ENCODE measurements at places on chromosomes 4 and X.

DNA sequence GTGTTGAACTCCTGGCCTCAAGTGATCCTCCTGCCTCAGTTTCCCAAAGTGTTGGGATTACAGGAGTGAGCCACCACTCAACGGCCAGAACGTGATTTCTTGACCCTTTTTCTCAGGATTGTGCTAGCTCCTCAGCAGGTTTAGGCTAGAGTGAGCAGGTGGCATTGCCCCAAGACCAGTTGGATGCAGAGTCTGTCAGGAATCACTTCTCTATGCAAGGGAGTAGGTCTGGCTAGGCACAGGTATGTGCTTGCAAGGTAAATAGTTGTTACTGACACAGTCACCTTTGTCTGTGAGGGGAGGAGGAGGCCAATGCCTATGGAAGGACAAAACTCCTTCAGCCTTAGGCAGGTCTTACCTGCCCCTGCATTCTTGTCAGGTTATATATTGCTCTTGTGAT, 24.2 kb downstream of the SLC25A5 start:
- no peak for DNase-seq

GRCh38 chr4:134610956-134611355, 409.4 kb upstream of the PABPC4L start:
- DNase-seq = no peak

GRCh38 chrX:13700380-13700779, 11.5 kb downstream of the RAB9A start:
- no peak for DNase-seq

DNA sequence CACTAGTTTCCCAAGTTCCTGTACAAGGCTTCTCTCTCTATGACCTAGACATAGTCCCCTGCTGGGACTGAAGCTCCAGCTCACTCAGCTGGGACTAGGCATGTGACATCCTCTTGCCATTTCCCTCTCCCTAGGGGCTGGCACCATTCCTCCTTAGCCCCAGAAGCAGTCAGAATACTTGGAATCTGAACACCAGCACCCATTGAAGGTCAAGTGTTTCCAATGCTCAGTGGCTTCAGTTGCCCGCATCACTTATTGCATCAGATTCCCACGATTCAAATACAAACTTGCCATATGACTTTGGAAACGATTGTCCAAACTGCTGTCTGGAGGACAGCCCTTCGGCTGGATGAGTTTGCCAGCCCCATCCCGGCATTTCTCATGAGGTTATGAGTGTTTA, 65.5 kb upstream of the HOPX start:
- DNase-seq = no peak

GRCh38 chrX:3584415-3584996, 128.9 kb downstream of the PRKX start:
- DNase-seq = no peak

DNA sequence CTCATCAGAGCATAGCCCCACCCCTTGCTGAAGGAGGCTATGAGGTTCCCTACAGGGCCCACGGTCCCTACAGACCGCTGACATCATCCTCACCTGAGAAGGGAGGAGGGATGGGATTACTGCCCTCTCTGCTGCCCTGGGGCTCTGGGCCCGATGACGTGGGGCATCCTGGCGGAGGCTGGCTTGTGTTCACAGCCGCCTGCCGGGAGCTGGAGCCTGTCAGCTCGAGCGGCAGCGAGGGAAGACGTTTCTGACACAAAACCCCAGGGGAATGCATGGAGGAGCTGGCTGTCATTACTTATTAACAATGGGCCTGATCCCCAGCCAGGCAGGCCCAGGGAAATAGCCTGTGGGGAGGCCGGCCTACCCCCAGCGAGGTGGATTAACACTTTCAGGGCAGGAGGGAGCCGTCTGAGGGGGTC, 106.6 kb upstream of the ATP6AP2 start:
- no peak for DNase-seq

DNA sequence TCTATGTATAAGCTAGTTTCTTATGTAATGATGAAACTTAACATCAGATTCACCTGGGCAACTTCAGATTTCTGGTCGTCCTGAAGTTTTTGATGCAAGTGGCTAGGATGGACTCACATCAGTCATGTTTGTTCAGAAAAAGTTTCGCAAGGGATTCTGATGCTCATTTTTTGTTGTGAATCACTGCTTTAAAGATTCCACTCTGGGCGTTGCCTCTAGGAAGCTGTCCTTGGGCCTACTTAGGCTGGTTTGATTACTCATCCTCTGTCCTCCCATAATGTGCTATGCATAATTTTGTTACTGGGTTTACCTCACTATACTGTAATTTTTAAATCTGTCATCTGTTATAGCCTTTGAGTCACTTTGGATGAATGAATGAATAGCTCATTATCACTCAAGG, 30.8 kb downstream of the HERC3 start:
- DNase-seq = no peak

GRCh38 chr4:70002507-70002906, 6.7 kb downstream of the STATH start:
- no peak for DNase-seq

DNA sequence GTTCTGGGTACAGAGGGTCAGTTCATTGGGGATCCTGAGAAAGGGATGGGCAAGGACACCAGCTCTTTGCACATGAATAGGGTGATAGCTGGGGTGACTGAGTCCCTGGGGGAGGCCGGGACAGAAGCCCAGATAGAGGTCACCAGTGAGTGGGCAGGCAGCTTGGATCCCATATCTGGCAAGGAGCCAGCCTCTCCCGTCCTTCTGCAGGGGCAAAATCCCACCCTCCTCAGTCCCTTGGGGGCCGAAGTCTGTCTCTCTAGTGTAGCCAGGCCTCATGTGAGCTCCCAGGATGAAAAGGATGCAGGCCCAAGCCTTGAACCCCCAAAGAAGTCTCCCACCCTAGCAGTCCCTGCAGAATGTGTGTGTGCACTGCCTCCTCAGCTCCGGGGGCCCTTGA, 16.9 kb upstream of the GAGE10 start:
- no peak for DNase-seq

DNA sequence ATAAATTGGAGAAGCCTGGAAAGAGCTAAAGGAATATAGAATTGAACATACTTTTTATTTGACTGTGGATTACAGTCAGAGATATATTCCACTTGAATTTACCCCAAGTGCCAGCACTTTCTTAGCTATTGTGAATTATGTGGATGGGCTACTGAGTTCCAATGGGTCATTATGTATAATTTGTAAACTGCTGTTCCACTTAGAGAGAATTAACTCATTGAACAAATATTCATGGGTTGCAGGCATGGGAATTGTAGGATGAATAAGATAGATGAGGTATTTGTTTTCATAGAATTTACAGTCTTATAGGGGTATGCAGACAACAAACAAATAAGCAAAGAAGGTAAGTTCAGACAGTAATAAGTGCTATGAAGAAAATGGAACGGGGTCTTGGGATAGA, 195.7 kb downstream of the SHROOM3 start:
- no peak for DNase-seq

- no peak for DNase-seq
Observed at GRCh38 chr4:31192341-31192740, 472.2 kb downstream of the PCDH7 start.

GRCh38 chr4:11259837-11260236, 168.9 kb downstream of the HS3ST1 start:
- DNase-seq = no peak

DNA sequence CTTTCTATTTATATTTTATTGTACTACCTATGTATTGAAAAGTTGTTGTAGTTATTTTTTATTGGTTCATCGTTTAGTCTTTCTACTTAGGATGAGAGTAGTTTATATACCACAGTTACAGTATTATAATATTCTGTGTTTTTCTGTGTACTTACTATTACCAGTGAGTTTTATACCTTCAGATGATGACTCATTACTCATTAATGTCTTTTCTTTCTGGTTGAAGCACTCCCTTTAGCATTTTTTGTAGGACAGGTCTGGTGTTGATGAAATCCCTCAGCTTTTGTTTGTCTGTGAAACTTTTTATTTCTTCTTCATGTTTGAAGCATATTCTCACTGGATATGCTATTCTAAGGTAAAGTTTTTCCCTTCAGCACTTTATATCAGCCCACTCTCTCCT, 7.7 kb downstream of the LUZP4 start:
- no peak for DNase-seq

DNA sequence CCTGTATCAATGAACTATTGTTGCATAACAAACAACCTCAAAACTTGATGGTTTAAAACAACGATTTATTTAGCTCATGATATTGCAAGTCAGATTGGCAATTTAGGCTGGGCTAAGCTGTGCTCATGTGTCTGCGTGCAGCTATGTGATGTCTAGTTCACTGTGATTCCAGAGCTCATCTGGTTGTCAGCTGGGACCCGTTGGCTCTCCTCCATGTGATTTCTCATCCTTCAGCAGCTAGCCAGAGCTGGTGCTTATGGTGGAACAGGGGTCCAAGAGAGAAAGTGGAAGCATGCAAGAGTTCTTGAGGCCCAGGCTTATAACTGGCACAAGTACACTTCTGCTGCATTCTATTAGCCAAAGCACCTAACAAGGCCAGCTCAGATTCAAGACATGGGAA, 28.8 kb upstream of the TRPC3 start:
- no peak for DNase-seq

DNA sequence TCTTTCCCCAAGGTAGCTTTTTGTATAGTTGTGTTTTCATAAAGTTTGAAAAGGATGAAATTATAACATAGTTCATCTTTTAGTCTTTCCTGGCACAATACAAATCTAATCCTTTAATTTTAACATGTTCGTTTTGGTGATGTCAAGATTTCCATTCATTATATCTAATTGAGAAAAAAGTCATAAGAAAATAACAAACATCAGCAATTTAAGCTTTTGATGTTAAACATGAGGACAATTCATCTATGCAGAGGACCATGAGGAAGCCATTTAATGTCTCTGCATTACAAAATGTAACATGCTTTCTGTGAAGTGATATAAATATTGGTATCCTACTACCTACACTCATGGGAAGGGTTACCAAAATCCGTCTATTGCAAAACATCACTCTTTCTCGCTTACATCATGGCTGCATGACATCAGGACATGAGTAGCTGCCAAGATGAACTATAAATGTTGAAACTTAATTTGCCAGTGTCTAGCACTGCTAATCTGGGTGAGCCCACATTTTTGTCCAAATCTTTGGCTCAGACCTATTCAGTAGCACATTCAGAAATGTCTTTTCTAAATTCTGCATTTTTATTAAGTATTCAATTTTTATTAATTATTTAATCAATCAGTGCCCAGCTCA, 9.5 kb downstream of the EPGN start:
- DNase-seq = no peak

DNA sequence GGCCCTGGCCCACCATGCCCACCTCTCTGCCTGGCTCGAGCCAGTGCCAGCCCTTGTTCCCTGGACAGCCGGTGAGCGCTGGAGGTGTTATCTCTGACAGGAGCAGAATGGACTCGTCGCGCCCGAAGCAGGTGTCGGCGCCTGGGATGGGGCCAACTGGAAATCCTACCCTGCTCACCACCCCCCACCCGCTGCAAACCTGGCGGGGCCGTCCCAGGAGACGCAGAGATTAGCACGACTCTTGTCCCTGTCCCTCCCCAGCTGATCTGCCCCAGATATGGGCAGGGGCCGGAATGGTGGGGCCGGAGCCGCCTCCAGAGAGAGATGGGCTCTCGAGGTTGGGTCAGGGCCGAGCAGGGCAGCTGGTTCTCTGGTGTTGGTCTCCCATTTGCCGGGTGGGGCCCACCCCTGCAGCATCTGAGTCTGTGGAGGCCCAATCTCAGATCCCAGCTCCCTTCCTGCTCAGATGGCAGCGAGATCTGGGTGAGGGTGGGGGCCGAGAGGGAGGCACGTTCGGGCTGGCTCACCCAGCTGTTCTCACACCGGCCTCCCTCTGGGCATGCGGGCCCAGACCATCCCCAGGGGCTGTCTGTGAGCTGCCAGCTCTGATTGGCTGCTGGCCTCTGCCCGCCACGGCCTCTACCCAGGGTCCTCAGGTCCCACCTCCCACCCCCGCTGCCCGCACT, 20.1 kb upstream of the FGFR3 start:
- DNase-seq = no peak

- DNase-seq = no peak
Observed at GRCh38 chr4:139227729-139228404, 50.8 kb upstream of the ELF2 start.

- DNase-seq = no peak
Observed at GRCh38 chrX:1610166-1610565, 4.7 kb upstream of the ASMT start.

- no peak for DNase-seq
Observed at GRCh38 chr4:16508968-16509367, 282.7 kb upstream of the TAPT1 start.

DNA sequence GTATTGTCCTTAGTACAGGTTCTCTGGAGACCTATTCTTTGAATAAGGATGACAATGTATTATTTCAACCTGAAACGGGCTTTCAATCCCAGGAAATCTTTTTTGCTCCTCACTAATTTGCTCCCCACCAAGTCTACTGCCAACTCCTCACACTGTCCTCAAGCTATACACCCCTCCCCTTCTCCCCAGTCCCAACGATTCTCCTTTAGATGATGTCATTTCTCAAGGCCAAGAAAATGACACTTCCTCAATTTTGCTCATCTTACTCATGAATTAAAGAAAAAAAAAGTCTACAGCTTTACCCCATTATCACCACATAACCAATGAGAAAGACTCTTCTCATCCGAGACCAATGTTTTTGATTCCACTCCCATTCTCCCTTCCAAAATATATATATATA, 20.6 kb downstream of the AP1S2 start:
- DNase-seq = no peak

DNA sequence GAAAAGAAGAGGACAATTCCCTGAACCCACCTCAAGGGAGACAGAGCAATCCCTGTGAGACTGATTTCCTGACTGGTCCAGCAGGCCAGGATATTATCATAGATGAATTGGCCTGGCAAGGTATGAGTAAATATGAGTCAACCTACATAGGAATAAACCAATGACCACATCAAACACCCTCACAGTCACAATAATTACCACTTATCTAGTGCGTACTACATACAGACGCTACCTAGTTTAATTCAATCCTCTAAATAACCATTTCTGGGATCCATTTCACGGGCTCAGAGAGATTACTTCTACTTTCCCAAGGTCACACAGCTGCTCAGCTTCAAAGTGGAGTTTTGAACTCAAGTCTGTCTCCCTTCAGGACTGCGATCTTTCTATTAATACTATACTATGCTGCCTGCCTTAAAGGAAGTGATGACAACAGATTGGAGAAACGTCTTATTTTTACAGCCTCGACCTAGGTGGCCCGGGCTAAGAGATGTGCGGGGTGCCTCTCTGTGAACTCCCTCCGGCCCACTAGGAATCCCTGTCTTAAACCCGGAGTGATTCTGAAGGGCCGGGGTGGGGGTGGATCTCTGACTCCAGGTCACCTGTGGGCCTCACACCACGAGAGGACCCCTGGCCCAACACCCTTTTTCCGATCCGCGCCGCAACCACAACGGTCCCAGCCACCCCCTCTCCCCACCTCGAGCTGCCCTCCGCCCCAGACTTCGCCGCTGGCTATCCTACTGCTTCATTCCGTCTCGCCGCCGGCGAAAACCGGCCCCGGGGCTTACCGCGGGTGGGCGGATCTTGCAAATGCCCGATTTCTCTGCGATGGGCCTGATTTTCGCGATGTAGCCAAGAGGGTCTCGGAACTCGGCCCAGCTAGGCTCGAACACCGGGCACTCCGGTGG, 800 bp downstream of the KDM5C start:
- DNase-seq = no peak

- DNase-seq = no peak
Observed at GRCh38 chr4:3225071-3225850, 23.7 kb upstream of the MSANTD1 start.

- no peak for DNase-seq
Observed at GRCh38 chrX:14934423-14934822, 61.2 kb downstream of the MOSPD2 start.

- DNase-seq = no peak
Observed at GRCh38 chrX:136779346-136779781, 1.4 kb downstream of the ARHGEF6 start.

- no peak for DNase-seq
Observed at GRCh38 chr4:120354381-120354780, 287.7 kb upstream of the MAD2L1 start.

GRCh38 chr4:97953171-97953941, 189.9 kb downstream of the STPG2 start:
- DNase-seq = no peak

Data from GM12864 (cell line).